ENCODE measurements at places on chromosomes 5 and 9.

- DNase-seq = peak; percentile 84
Observed at GRCh38 chr5:66406761-66407336, 189.3 kb upstream of the MAST4 start.

DNA sequence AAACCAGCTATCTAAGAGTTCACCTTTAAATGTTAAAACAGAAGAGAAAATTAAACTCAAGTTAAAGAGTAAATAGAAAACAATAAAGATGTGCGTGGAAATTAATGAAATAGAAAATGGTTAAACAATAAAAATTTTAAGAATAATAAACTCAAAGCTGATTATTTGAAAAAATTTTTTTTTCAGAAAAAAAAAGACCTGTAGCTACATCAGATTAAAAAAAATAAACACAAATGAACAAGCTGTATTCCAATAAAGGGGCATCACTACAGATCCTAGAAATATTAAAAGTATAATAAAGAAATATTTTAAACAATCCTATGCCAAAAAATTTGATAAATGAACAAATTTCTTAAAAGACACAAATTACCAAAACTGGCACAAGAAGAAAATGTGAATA lies 64.1 kb downstream of the DRD1 start:
- DNase-seq = no peak

- DNase-seq = no peak
Observed at GRCh38 chr5:128357226-128357625, 180.8 kb downstream of the FBN2 start.

DNA sequence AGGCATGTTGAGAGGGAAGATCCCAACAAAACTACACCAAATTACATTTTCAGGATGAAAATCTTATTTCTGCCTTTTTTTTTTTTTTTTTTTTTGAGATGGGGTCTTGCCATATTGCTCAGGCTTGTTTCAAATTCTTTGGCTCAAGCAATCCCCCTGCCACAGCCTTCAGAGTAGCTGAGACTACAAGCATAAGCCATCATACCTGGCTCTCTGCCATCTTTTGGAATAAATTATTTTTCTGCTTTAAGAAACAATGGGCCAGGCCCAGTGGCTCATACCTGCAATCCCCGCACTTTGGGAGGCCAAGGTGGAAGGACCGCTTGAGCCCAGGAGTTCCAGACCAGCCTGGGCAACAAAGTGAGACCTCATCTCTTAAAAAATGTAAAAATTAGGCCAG lies 14.3 kb downstream of the AFF4 start:
- DNase-seq = no peak

- DNase-seq = no peak
Observed at GRCh38 chr5:96080557-96080956, 118.9 kb upstream of the ELL2 start.

DNA sequence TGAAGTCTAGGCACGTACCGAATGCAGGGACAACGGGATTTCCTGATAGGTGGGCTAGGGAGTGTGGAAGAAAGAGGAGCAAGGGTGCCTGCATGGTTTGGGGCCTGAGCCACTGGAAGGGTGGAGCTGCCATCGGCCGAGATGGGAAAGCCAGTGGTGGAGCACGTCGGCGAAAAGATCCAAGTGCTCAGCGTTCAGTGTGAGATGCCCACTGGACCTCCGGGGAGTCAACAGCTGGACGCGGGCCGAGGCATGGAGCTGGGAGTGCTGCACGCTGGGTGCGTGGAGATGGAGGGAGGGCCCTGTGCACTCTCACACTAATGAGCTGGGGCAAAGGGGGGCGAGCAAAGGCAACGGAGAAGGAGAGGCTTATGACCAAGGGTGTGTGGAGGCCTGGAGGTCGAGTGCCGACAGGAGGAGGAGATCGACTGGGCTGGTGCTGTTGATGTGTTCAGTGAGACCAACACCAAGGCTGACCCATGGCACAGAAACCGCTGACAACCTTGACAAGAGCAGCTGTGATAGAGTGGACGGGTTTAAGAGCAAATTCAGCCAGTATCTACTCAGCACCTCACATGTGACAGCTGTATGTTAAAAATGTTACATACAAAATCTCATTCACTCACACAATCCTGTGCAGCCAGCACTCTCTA lies 85.7 kb downstream of the STK10 start:
- DNase-seq = no peak

- DNase-seq = no peak
Observed at GRCh38 chr5:75659791-75660450, 48.7 kb downstream of the ANKDD1B start.

DNA sequence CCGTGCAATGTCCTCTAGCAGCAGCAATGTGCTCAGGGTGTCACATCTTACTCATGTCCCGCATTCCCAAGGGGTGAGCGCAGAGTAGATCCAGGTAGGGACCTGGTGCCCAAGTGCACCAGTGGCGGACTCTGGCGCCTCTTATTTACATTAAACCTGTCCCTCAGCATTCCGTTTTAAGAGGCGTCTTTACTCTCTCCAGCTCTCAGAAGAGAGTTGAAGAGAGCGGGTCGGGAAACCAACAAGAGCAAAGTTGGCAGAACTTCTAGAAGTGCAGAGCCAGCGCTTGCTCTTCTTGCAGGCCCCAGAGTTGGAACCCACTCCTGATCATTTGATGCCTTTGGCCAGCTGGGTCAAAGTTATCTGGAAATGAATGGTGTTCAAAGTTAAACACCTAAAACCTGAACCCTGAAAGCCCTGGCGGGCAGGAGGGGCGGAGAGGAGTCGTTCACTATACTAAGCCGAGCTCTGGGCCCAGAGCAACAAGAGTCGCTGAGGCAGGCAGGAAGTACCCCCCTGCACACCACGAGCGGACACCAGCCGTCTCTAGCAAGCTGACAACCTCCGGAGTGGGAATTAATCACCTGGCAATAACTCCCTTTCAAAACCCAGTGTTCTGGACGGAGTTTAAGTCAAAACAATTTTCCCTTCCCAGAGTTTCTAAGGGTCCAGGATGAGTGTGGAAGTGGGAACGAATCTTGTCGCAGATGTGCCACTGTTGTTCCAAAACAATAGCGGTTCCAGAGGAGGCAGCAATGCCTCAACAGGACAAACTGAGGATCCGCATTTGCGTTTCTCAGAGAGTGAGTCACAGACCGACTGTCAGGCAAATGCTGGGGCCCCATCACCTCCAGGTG lies 122.8 kb downstream of the TMEM161B start:
- no peak for DNase-seq

Data from NCI-H748 treated with DMSO at 0.1 percent for 48 hours (cell line).